ENCODE measurements at places on chromosomes 6 and 20. TPM values are rescaled to one million over a fixed set of nuclear protein-coding genes. Genes with fewer than 3 reads are reported as not detected.

EDN1 gene
- not detected for total RNA-seq

VIP gene
- total RNA-seq: not detected

TFAP2C gene
- not detected for total RNA-seq

GINS1 gene
- 36.5 TPM for total RNA-seq

NRSN1 gene
- total RNA-seq: not detected

FITM2 gene
- total RNA-seq: 2.4 TPM

MUCL3 gene
- total RNA-seq: not detected

PNLDC1 gene
- 1.4 TPM for total RNA-seq

WFDC12 gene
- not detected for total RNA-seq

ZBTB9 gene
- total RNA-seq: 9.0 TPM

BIRC7 gene
- not detected for total RNA-seq

FGD2 gene
- total RNA-seq: 26.3 TPM

NELFE gene
- 75.7 TPM for total RNA-seq

HRH3 gene
- total RNA-seq: not detected

ALDH8A1 gene
- 2.5 TPM for total RNA-seq

OPRL1 gene
- total RNA-seq: 0.99 TPM

PPP1R14C gene
- total RNA-seq: 0.09 TPM

NKX2-4 gene
- not detected for total RNA-seq

Data from activated CD8-positive, alpha-beta memory T cell treated with anti-CD3 and anti-CD28 coated beads, Interleukin-2, amount 10 ng/mL, durations not matched to agents 7 days and 5 days (primary cell).